CD4-positive, alpha-beta T cell treated with Interleukin-21 for 1 hour (primary cell): ENCODE measurements at places on chromosomes 12 and 14.

DNA sequence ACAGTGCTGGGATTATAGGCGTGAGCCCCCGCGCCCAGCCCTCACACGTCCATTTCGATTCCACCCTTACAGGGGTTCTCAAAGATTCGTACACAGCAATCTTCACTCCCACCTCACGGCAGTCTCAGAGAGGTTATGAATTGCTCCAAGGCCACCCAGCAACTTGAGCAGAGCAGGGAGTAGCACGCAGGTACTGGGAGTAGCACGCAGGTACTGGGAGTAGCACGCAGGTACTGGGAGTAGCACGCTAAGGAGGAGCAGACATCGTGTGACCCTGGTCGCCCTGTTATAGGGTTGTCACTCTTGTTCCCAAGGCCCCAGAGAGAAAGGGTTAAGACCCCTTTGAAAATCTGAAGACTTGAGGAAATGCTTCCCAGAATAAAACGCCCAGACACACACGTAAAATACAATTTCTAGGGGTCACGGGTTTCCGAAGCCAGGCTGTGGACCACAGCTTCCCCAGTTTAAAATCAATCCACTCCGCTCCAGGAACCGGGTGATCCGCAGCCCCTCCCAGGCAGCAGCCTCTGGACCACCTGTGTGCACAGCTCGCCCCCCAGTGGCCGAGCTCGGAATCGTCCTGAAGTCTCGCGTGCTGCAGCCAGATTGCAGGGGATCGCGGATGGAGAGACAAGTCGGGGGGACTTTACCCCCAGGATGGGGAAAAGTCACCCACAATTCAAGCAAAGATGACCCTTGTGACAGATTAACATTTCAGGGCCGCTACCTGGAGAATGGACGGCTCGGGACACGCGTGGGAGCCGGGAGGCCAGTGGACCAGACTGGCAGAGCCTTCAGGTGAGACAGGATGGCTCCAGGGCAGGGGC, 92.0 kb downstream of the SCARB1 start:
- peak; percentile 75 for DNase-seq

- no peak for DNase-seq
Observed at GRCh38 chr12:6386491-6386890, 2.5 kb downstream of the LTBR start.

- DNase-seq, result no peak
Observed at GRCh38 chr12:11877102-11877826, 193.5 kb upstream of the BCL2L14 start.

DNA sequence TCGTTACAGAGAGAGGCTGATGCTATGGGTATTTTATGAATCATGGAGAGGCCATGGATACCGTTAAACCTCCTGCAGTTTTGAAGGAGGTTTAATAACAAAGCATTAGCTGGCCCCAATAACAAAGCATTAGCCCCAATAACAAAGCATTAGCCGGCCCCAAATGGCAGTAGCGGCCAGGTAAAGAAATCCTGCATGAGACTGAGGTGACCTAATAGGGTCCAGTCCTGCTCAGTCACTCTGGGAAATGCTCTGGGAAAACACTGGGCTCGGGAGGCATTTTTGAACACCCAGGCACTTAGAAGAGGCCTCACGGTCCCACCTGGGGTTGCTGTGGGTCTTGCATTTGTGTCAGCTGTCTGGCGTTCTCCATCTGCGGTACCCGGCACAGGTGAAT, 776 bp upstream of the RIN3 start:
- DNase-seq, result no peak

GRCh38 chr12:28459481-28459880, 269.2 kb downstream of the CCDC91 start:
- no peak for DNase-seq

DNA sequence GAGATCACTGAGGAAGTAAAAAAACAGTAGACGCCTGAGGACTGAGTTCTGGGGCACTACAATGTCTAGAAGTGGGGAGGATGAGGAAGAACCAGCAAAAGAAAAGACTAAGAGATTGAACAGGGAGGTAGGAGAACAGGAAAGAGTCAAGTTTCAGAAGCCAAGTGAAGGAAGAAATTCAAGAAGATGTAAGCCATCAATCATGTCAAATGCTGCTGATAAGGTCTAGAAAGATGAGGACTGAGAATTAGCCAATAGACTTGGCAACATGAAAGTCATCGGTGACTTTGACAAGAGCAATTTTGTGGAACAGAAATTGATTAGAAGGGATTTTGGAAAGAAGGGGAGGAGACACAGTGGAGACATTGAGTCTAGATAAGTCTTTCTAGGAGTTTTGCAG, 54.8 kb upstream of the CRY1 start:
- no peak for DNase-seq

DNA sequence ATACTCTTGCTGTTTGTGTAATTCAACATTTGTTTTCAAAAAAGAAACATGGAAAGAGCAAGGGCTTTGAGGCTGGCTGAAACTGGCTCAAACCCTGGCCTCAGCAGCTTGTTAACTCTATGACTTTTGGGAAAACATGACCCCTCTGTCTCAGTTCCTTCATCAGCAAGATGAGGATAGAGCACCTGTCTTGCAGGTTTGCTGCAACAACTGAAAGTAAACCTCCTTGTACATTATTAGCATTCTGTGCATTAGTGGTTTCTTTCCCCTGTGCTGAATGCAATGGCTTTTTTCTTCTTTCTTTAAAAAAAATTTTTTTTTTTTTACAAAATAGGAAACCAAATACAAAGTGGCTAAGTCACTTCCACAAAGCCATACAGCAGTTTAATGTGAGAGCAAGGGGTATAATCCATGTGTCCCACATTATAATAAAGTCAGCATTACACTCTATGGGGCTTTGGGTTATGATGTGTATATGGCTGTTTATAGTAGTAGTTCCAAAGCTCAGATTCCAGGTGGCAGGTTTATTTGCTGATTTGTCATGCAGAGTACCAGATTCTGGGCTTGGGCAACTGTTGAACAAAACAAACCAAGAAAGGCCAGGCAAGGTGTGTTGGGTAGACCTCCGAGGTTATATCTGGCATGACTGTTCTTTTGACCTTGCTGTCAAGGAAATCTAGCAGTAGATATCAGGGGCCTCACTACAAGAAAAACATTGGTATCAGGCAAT, 194.5 kb upstream of the CNOT2 start:
- no peak for DNase-seq

GRCh38 chr12:1115484-1116231, 124.6 kb downstream of the ERC1 start:
- DNase-seq, result no peak

- no peak for DNase-seq
Observed at GRCh38 chr12:91717804-91718203, 427.8 kb downstream of the BTG1 start.

DNA sequence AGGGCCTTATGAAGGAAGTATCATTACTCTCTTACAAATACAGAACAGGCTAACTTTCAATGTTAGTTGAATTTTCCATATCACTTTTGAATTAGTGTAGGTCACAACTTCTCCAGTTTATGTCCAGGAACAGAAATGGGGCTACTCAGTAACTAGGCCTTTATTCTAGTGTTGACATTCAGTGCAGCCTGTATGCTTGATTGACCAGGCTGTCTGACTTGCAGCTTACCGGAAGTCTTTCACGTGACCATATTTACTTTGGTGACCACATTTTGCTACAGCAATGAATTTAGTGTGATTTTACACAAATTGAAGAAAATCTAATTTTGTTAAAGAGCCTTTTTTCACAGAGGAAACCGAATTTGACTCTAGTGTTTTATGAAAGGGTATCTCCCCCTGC, 12.4 kb downstream of the MTERF2 start:
- DNase-seq, result no peak

- DNase-seq, result peak; percentile 80
Observed at GRCh38 chr12:55927588-55928502, at the start of gene PYM1. PYM1 (minus strand) TSS chr12:55927894; CDS start chr12:55927761, 133 bp downstream.

DNA sequence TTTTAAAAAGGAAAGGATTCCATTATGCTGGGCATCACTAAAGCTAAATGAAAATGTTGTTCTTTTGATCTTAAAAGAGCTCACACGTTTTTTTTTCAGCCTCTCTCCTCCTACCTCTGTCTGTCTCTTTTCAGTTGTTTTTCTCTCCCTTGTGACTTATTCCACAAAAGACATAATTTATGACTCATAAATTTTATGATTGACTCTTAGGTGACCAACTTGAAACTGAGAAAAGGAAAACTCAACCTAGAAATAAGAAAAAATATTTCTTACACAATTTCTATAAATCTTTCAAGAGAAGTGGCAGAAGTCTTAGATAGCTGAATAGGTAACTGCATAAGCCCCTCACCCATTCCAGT, 227.7 kb upstream of the DDHD1 start:
- no peak for DNase-seq

DNA sequence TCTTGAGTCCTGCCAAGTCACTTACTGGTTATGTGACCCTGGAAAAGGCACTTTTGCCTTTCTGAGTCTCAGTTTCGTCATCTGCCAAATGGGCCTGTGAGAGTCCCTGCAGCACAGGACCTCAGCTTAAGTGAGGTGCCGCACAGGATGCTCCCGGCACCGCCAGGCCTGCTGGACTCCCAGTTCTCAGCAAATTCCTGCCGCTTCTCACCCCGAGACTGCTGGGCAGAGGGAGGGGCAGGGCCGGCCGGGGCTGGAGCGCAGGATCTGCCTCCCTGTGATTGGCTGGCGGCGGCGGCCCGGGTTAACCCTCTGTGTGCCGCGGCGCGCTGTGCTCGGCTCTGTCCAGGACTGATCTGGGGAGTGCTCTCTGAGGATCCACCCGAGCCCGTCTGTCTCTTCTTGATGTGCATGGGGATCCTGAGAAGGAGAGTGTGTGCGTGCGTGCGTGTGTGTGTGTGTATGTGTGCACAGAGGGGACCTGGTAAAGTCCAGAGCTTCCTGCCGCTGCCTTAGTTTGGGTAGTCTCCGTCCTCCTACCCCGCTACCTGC, 8.6 kb downstream of the SETD1B start:
- no peak for DNase-seq

DNA sequence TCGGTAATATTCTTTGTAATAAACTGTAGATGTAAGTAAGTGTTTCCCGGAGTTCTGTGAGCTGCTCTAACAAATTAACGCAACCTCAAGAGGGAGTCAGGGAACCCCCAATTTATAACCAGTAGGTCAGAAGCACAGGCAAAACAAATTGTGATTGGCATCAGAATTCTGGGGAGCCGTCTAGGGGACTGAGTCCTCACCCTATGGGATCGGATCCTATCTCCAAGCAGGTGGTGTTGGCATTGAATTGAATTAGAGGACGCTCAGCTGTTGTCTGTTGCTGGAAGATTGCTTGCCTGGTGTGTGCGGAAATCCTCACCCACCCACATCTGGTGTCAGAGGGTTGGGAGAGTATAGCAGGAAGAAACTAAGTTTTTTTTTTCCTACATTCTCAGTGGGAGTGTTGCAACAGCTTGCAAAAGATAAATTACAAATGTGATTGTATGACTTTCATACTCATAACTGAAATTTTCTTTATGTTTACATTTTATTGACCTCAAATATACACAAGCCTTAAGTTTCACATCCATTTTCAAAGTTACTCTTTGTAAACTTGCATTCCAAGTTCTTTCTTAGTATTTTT, 5.5 kb downstream of the TMEM52B start:
- DNase-seq, result no peak

- DNase-seq, result no peak
Observed at GRCh38 chr12:11761869-11762567, 112.5 kb downstream of the ETV6 start.

DNA sequence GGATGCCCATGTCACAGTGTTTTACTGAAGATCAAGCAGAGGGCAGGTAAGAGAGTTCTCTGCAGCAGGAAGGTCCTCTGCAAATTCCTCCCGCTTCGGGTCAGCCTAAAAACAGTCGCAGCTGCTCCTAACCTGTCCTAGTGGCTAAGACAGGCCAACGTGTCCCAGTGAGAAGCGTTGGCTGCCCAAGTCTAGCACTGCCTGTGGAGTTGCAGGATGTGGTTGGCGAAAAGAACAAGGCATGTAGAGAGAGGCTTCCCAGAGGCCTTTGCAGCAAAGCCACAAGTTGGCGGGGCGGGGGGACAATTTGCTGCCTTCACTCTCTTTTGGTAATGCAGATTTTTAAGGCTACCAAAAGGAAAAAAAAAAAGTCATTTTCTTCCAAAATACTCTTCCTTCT, 340.1 kb downstream of the BCL11B start:
- DNase-seq, result peak; percentile 78

DNA sequence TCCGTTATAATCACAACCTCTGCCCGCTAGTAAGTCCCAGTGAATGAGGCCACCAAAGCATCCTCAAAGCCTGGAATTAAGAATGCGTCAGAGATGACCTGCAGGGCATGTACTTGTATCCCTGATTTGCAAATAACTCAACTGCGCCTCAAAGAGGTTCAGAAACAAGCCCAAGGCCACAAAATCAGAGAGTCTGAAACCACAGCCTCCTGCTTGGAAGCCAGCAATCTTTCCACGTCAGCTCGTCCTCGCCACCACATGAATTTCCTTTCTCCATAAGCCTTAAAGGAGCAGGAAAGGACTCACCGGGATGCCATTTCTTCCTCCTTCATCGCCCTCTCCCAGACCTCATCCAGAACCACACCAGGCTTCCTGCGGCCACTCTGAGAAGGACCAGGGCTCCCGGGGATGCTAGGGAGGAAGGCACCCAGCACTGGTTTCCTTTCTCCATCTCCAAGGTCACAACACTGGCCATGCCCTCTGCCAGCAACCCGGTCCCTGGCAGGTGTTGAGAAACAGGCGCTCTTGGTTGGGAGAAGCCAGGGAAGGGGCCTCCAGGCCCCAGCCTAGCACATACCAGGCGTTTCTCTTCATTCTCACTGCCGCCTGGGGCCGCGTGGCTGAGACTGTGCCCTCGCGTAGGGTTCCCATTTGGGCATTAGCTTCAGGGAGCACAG, 191.2 kb upstream of the DIO3 start:
- DNase-seq, result no peak

DNA sequence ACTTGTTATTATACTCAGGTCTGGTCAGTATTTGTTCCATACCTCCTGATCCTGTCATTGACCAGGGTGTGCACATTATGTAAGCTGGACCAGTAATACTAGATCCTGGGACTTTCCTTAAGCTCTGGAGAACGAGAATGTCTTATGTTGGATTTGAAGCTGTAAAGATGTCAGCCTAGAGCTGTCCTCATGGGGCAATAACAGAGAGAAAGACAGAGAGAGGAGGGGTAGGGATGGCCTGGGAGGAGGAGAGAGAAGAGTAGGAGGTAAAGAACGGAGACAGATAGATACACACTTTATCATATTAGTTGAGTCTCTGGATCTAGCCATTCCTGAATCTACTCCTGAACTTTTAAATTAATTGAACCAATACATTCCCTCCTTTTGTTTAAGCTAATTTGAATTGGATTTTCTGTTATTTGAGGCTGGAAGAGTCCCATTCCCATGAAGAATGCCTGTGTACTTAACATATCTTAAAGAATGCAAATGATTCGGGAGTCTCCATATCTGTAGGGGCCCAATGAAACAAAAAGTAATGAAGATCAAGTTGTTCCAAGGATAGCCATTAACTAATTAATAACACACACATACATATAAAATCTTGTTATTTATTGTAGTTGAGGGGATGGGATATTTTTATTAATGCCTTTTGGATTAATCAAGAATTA, 55.9 kb downstream of the PLEKHA5 start:
- DNase-seq, result no peak
